ENCODE measurements at places on chromosomes 11 and 22.

GRCh38 chr22:50530877-50531545, 1.2 kb upstream of the TYMP start:
- DNase-seq: peak; percentile 69

GRCh38 chr11:22807855-22808570, 21.6 kb downstream of the SVIP start:
- no peak for DNase-seq

DNA sequence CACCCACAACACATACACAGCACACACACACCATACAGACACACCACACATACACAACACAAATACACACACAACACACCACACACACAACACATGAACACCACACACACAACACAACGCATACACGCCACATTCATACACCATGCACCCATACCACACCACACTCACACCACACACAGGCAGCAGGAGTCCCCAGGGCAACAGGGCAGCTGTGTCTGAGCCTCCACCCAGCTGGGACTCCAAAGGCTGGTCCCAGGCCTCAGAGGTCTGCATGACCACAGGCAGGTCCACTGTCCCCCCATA, 3.3 kb upstream of the WNT7B start:
- no peak for DNase-seq

DNA sequence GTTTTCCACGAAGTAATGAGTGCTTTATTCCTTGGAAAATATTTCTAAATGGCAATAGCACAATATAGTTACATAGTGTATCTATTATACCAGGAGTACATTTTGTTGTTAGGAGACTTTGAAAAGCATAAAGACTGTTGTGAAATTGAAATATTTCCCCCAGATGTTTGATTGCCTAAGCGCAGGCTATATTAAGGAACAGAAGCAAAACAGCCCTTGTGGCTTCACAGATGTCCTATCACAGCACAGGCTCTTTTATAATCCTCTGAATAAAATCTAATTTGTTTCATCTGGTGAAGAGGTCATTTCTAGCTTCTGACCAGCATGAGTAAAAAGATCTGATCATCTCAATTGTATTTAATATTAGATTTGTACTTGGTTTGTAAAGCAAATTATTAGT, 48.2 kb downstream of the BSX start:
- DNase-seq: no peak

GRCh38 chr11:34268906-34269430, 88.8 kb downstream of the ABTB2 start:
- no peak for DNase-seq

DNA sequence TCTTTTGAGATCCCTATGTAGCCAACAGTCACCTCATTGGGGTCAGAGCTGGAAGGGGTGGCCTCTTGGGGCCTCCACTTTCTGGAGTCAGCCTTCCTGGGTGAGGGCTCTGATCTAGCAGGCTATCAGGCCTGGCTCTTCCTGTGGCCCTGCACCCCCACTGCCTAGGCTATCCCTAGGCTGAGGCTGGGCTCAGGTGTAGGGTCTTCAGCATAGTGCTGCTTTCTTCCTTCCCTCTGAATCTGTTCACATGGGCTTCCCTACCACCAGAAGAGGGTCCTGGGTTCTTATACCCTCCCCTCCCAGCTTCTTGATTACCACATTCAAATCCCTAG, 456 bp upstream of the SPI1 start:
- no peak for DNase-seq

DNA sequence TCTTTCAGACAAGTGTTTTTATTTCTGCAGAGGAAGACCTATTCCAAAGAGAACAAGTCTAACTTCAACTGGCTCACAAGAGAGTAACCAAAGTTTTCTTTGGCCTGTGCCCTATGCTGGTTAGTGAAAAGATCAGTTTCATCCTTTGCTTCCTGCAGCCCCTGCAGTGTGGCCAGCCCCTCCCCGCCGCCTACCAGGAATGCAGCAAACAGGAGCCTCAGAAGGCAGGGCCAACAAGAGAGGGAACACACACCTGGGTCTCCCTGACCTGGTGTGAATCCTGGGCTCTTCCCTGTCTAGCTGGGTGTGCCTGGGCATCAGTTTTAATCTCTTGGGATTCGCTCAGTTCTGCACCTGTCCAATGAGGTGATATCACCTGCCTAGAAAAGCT, 21.5 kb upstream of the SCARF2 start:
- DNase-seq: no peak

DNA sequence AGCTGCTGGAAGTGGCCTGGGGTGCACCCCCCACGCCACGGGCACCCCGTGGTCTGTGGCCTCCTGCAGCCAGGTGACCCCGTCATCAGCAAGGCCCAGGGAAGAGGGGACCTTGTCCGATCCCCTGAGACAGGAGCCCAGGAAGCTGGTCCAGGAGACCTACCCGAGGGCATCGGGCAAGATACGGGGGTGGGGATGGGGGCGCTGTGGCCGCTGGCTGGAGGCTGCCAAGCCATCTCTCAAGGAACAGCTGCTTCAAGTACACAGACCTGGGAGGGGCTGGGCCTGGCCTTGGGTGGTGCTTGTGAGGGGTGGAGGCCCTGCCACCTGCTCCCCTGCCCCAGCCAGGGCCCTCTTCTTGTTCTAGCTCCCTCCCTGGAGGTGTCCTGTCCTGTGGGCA, 1272.1 kb downstream of the BRD1 start:
- DNase-seq: no peak

- DNase-seq: no peak
These were observed 303.5 kb downstream of the TBC1D22A start for GRCh38 chr22:47065756-47066615.

GRCh38 chr22:45688600-45689080, 17.0 kb downstream of the ATXN10 start:
- DNase-seq: no peak

All from GM12891 (cell line).